ENCODE measurements at places on chromosomes 16 and 17.
A peak's percentile ranks its signal among the peaks of the same experiment; 100 is the strongest.

GRCh38 chr17:39600997-39601597 lies 6.6 kb downstream of the NEUROD2 start:
- no peak for DNase-seq

DNA sequence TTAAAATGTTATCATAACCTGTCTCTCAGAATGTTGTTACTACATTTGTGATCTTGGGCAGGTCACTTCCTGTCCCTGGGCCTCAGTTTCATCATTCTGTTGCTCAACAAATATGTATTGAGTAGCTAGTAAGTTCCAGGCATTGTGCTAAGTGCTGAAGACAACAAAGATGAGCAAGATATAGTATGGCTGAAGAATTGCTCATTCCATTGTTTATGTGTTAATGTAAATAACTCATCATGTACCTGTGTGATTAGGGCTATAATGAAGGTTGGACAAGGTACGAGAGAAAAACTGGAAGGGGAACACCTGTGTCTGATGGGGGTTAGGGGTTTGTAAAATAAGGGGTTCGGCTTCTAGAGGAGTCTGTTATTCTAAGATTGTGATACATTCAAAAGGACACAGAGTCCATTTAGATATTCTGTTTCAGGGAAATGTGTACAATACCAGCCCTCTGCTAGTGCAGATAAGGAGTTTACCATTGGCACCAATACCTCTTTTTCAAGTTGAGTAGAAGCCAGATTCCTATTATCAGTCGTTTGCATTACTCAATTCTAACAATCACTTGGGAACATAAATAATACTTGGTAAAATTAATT lies 20.0 kb downstream of the TUBG1 start:
- no peak for DNase-seq

- DNase-seq, result no peak
Measured at GRCh38 chr17:5526821-5527598, 40.6 kb downstream of the MIS12 start.

DNA sequence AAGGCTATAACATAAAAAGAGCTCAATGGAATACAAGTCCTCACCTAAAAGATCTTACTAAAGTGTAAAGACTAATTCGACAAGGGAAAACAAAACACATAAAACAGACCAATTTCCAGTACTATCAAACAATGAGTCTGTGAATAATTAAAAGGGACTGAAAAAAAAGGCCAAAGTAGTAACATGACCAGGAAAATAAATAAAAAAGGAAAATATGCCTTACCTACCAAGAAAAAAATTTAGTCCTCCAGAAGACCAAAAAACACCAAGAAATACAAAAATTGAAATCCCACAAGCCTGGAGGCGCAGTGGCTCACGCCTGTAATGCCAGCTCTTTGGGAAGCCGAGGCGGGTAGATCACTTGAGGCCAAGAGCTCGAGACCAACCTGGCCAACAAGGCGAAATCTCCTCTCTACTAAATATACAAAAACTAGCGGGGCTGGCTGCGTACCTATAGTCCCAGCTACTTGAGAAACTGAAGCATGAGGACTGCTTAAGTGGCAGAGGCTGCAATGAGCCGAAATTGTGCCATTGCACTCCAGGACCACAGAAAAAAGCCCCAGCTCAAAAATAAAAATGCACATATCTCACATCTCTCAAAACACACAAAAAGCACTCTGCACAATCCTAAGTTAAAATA lies 60.8 kb downstream of the TEX14 start:
- DNase-seq, result peak; percentile 9

GRCh38 chr16:68234188-68235107 lies 1.5 kb downstream of the ESRP2 start:
- no peak for DNase-seq

- no peak for DNase-seq
Measured at GRCh38 chr16:585351-585750, 4.5 kb upstream of the RAB40C start.

- DNase-seq, result no peak
Measured at GRCh38 chr17:38970804-38971203, 3.6 kb upstream of the FBXO47 start.

DNA sequence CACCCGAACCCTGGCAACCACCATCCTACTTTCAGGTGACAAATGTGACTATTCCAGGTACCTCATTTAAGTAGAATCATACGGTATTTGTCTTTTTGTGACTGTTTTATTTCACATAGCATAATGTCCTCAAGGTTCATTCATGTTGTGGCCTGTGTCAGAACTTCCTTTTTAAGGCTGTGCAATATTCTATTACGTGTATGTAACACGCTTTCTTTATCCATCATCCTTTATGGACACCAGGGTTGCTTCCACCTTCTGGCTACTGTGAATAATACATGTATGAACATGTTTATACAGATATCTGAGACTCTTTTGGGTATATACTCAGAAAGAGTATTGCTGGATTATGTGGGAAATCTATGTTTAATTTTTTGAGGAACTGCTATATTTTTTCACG lies 28.7 kb upstream of the RSL1D1 start:
- no peak for DNase-seq
